ENCODE measurements at places on chromosomes 7 and 10.

DNA sequence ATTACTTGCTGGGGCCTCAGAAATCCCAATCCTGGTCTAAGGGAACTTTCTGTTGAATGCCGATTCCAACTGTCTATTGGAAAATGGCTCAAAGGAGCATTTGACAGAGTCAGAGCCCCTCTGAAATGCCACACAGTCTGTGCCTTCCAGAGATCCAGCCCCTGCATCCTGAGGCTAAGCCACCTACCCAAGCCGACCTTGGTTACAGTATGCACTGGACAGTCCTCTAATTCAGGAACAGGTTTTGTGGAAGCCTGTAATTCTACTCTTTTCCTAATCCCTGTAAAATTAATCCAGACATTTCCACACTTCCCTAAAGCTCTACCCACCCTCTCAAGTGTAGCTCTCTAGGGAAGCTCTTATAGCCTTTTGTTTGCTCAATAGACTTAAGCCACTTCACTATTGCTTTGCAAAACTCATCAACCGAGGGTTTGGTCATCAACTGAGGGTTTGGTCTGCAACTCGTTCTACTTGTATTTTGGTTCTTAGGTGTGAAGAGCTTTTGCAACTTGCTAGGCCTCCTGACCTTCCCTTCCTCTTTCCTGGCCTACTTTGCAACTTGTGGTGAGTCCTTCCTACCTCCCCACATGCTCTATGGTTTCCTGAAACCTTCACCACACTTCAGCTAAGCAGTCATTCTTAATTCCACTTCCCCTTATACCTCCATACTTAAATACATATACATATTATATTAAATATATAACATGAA, 364.8 kb downstream of the SFMBT2 start:
- peak; percentile 53 for DNase-seq

- DNase-seq = no peak
Observed at GRCh38 chr7:8823486-8823885, 390.1 kb downstream of the NXPH1 start.

DNA sequence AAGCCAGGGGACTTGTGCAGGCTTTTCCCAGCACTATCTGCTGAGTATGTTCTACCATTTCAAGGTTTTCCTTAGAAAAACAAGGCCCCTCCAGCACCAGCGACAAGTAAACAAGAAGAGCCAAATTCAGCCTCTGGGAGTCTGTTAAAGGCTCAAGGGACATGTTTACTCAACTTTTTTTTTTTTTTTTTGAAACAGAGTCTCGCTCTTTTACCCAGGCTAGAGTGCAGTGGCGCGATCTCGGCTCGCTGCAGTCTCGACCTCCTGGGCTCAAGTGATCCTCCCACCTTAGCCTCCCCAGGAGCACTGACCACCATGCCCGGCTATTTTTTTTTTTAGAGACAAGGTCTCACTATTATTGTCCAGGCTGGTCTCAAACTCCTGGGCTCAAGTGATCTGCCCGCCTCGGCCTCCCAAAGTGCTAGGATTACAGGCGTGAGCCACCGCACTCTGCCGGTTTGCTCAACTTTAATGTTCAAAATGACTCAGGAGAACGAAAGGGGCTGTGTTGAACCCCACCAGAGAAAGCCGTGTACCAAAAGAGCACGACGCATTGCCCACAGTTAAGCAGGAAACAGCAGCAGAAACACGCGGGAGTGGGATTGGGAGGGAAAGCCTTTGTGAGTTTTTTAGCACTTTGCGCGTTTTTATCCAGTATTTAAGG, 772 bp downstream of the PRDX3 start:
- DNase-seq = no peak

- peak; percentile 2 for DNase-seq
Observed at GRCh38 chr7:134084488-134085144, 42.5 kb upstream of the LRGUK start.

DNA sequence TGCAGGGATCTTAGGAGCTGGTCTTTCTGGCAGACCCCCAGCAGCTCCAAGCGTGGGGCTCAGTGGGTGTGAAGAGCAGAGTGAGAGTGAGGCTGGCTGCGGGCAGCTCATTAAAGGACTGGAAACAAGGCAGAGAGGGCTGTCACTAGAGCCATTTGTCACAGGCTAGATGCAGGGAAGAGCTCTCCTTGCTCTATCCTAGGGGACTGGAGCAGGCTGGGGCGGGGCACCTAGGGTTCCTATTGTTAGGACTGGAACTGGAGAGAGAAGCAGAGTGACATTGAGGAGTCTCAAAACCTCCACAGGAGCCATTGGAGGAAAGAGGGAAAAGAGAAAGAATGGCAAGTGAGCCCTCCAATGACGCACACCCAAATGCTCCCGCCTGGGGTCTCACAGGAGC, 772 bp upstream of the DDC start:
- no peak for DNase-seq

GRCh38 chr10:120543291-120543690, 86.3 kb downstream of the PLPP4 start:
- DNase-seq = no peak

DNA sequence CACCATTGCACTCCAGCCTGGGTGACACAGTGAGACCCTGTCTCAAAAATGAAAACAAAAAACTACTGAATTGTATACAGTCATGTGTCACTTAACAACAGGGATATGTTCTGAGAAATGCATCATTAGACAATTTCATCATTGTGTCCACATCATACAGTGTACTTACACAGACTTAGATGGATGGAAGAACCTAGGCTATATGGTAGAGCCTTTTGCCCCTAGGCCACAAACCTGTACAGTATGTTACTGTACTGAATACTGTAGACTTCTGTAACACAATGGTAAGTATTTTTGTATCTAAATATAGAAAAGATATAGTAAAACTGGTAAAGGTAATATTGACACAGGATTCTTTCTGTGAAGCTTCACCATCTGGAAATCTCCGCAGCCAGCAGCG, 81.7 kb downstream of the KBTBD2 start:
- no peak for DNase-seq

GRCh38 chr10:129853562-129853903, 110.5 kb downstream of the EBF3 start:
- DNase-seq = no peak

DNA sequence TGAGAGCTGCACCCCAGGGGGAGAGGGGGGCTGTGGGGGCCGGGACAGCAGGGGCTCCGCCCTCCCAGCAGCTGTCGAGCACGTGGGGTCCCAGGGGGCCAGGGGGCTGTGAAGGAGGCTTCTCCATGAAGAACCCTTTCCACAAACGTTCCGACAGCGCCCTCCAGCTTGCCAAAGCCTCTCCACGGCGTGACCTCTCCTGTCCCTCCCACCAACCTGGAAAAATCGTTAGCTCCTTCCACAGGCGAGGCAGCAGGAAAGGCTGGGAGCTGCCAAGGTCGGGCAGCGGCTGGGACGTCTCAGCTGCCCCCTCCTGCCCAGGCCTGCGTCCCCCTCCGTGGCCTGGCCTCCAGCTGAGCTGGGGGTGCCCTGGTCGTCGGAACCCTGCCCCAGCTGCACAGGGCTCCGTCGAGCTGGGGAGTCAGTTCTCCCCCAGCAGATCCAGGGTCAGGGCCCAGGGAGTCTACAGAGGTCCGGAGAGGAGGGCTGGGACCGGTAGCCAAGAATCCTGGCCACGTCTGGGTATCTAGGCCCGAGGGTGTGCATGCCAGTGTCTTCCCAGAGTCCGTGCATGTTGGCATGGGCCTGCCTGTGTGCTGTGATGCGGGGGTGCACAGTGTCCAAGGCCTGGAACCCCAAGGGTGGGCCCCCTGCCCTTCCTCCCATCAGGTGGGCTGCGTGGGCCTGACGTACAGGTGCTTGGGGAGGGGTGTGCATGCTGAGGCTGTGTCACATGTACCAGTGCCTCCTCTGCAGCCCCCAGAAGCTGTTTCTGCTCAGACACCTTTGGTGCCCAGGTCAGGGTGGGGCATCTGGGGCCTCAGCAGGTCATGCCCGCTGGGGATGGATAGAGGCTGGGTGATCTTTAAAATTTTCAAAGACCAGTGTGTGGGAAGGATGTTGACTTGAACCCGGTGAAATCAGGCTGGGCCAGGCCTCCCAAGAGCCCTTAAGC, 66.5 kb downstream of the UNCX start:
- DNase-seq = no peak

DNA sequence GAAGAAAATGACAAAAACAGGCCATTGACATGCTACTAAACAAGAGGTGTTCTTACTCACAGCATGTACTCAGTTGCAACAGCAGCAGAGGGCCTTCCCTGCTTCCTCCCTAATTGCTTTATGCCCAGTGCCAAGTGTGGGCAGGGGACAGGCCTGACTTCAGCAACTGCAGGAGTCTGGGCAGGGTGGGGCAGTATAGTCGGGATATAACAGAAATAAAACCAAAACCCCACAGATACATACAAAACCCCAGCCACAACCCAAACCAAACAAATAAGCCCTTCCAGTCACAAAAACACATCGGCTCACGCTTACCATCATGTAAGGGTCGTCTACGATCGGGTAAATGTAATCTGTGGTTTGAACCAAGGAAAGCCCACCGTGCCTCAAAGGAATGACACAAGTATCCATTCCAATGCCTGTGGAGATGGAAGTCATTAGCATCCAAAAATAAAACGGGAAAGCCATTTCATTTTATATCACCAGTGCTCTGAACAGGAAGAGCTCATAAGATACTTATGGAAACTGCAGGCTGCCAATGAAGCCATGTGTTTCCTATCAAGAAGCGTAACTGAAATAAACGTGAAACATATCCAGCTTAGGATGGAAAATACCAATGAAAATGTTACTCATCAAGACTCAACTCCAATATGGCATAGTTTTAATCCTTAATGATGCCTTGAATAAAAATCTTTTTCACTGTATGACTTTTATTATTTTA, 9.5 kb downstream of the SEPHS1 start:
- DNase-seq = no peak

GRCh38 chr7:39407137-39407536, 159.1 kb upstream of the YAE1 start:
- DNase-seq = no peak
